Naive thymus-derived CD4-positive, alpha-beta T cell (primary cell): ENCODE measurements at places on chromosomes 3 and 15.

DNA sequence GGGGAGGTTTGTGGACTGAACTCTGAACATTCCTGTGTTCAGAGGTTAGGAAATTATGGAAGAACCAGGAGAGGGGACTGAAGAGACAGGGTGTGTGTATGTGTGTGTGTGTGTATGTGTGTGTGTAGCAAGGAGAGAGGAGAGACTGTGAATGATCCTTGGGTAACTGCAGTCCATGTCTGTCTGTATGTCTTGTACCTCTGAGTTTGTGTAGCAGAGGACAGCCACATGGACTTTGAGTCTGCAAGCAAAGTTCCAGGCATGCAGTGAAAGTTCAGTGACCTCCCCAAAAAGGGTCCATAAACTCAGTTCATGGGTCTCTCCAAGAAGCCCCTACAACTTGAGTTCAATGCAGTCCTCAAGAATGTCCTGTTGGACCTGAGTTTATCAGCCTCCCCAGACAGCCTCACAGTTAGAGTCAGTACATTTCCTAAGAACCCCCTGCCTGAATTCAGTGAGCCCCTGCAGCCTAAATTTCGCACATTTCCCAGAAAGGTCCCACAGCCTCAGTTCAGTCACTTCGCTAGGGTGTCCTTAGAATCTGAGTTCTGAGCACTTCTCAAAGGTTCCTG, 28.3 kb upstream of the HERC1 start:
- H3K4me1 ChIP-seq: peaks cover 40% of the 10 kb centered on the region
- H3K27ac ChIP-seq: no peak overlapping the region
- H3K27me3 ChIP-seq: no peaks in the 10 kb centered on the region
- H3K36me3 ChIP-seq: no peaks in the 10 kb centered on the region
- no peak overlapping the region for H3K4me3 ChIP-seq
- no peak for DNase-seq

DNA sequence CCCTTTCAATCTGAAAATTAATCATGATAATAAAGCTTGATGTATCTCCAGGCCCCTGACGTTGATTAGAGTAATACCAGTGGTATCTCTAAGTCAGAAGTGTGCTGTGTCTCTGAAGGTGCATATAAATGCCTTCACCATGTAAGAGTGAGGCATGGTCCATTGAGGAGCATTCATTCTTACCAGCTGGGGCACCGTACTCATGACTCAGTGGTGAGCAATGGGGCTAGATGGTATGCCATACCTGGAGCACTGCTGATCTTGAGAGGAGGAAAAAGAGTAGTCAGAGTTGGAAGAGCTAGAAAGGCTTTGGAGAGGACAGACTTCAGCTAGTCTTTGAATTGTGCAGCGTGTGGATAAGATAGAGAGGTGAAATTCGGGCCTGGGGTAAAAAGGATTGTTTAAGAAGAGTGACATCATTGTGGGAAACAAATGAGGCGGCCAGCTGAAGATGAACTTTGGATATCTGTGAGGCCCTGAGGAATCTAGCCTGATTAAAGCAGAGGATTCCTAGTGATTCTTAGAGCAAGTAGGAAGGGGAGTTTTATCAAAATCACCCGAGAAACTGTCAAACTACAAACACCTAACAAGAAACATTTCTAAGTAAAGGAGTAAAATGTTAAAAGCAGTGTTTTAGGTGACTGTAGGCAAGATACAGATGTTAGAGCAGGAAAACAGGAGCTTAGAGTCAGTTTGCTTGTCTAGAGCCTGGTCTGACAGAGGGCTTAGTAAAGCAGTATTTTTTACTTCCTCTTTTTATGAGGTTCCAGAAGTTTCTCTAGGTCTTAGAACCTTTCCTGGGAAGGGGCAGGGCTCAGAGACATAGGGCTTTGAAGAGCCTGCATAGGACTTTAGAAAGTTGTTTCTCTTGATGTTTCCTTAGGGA, 13.6 kb downstream of the TMOD3 start:
- H3K4me3 ChIP-seq: no peak overlapping the region
- H3K27me3 ChIP-seq: no peaks in the 10 kb centered on the region
- no peak for DNase-seq
- no peaks in the 10 kb centered on the region for H3K36me3 ChIP-seq

DNA sequence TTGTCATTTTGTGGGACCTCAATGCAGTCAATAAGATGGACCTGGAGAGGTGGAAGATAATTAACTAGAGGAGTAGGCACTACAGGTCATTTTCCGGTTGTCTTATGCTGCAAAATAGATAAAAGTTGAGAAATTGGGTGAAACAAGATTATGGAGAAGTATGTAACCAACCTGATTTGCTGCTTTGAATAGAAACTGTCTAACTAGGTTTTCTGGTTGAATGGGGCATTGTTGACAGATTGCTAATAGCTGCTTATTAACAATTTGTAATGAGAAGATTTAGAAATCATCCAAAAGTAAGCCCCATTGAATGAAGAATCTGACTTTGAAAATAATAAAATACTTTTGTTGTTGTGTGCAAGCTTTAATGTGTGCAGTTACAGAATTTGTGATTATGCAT, 26.2 kb downstream of the PIAS1 start:
- no peak overlapping the region for H3K27ac ChIP-seq
- no peaks in the 10 kb centered on the region for H3K27me3 ChIP-seq
- H3K4me1 ChIP-seq: peaks cover 36% of the 10 kb centered on the region
- no peak for DNase-seq

DNA sequence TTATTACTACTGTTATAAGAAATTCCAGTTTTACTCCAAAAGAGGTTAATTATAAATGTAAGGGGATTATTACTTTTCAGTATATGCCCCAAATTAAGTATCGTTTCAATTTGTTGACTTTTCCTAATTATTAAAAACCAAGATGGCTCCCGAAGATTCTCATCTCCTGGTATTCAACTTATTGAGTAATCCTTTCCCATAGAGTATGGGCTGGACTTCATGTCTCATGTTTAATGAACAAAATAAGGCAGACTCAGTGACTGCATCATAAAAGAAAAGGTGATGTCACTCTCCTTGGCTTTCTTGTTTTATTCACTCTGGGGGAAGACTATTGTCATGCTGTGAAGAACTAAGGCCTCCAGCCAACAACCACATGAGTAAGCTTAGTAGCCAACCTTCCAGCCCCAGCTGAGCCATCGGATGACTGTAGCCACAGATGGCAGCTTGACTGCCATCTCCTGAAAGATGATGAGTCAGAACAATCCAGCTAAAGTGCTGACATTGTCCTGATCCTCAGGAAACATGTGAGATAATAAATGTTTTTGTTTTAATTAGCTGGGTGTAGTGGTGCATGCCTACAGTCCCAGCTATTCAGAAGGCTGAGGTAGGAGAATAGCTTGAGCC, 17.3 kb downstream of the IGF2BP2 start:
- H3K36me3 ChIP-seq: no peaks in the 10 kb centered on the region
- H3K27me3 ChIP-seq: peaks cover 5% of the 10 kb centered on the region
- no peak for DNase-seq
- no peaks in the 10 kb centered on the region for H3K4me1 ChIP-seq

GRCh38 chr3:128442070-128442469, 24.6 kb downstream of the DNAJB8 start:
- H3K27ac ChIP-seq: no peak overlapping the region
- H3K4me1 ChIP-seq: no peaks in the 10 kb centered on the region
- no peak overlapping the region for H3K4me3 ChIP-seq
